ENCODE measurements at places on chromosomes 5 and 9.
A peak's percentile ranks its signal among the peaks of the same experiment; 100 is the strongest.

- no peak for DNase-seq
Observed at GRCh38 chr5:14394365-14394764, 187.2 kb upstream of the OTULINL start.

DNA sequence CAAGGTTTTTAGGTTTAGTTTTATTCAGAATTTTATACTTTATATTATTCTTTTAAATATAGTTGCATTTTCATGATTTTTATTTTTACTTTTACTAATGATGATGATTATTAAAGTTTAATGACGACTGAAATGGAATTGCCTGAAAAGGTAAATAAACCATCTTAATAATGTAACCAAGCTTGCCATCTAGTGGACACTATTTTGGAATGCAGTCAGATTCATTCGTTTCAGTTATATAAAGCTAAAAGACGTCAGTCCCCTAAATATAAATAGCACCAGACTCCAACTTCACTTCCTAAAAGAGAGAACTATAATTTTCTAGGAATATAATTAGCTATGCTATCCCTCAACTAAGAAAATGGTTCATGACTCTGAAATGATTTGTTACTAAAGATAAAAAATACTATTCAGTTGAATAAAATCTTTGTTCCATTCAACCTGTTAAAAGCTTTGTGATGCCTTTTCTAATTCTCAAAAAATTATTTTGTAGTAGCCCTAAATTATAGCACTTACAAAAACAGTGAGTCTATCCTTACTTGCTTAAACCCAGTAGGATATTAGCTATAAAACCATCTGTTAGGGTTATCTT is 19.9 kb downstream of the ABITRAM start:
- no peak for DNase-seq

- no peak for DNase-seq
Observed at GRCh38 chr5:31095796-31096195, 97.7 kb upstream of the CDH6 start.

DNA sequence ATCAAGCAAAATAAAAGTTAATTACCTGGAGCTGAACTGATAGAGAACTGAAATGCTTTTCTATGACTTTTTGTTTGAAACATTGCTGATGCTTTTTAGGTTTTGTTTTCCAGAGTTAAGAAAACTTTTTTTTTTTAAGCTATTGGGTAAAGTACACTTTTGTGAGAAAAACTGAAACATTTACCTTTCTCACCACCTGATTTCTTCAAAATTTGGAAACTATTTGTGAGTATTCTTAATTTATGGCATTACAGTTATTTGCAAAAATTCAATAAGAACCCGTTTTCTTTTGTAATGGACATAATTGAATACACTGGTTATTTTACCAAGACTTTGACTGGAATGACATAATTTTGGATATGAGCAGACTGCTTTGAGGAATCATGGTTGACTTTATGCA is 6.6 kb downstream of the C9orf153 start:
- DNase-seq = no peak

DNA sequence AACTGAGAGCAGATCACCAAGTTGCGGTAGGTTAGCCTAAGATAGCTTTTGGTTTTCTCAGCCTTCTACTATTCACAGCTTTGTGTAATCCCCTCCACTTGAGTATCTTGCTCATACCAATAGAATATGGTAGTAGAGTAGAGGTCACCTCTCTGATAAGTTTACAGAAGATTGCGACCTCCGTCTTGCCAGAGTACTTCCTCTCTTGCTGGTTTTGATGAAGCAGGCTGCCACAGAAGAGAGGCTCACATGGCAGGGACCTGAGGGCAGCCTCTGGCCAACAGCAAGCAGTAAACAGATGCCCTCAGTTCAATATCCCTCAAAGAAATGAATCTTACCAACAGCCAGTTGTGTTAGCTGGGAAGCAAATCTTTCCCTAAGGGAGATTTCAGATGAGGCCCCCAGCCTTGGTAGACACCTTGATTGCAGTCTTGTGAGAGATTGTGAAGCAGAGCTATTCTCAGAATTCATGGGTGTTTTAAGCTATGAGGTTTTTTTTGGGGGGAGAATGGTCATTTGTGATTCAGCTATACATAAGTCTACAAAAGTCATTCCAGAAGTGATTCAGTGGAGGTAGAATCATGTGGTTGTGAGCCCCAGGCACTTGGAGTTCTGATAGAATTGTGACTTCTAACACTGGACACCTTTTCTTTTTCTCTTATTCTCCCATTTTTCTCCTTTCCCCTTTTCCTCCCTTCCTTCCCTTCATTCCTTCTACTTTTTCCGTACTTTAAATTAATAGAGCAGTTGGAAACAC is 22.7 kb upstream of the CDKN2B start:
- DNase-seq = no peak

DNA sequence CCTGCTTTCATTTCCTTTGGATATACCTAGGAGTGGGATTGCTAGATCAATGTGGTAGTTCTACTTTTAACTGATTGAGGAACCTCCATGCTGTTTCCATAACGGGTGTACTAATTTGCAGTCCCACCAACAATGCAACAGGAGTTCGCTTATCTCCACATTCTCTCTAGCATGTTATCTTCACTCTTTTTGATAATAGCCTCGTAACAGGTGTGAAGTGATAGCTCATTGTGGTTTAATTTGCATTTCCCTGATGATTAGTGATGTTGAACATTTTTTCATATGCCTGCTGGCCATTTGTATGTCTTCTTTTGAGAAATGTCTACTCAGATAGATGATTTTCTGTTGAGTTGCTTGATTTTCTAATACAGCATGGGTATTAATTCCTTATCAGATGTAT is 142.2 kb downstream of the ZNF462 start:
- no peak for DNase-seq

DNA sequence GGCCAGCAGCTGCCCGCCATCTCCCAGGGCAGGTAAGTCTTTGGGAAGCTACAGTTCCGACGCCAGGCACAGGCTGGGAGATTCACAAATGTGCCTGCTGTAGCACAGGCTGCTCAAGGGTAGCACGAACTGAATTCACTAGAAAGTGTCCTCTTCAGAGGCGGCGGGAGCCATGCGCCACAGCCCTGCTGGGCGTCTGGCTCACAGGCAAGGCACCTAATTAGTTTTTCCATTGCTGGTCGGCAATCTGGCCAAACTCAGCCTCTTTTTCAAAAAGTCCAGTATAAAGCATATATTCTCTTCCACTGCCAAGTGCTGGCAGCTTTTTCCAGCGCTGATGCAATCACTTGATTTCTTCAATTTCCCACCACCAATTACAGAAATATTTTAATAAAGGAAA is 128.9 kb upstream of the RAPGEF1 start:
- DNase-seq = no peak

DNA sequence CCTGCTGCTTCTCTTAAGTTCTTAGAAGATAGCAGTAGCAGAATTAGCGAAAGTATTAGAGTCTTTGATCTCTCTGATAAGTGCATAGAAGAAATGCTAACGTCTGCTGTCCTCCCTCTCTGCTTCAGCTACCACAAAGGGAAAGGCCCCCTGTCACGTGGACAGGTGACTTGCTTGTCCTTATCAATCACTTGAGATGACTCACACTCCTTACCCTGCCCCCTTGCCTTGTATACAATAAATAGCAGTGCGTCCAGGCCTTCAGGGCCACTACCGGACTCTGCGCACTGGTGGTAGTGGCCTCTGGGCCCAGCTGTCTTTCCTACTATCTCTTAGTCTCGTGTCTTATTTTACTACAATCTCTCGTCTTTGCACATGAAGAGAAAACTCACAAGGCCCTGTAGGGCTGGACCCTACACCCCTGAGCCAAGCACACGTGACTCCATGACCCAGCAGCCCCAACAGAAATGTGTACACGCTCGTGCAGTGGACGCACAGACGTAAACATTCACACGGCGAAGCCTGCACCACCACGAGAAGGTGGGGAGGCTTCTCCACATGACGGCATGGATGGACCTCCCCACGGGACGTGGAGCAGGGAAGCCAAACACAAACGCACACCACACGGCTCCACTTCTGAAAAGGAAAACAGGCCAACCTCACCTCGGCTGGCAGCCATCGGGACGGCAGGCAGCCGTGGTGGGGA is 38.3 kb downstream of the PNPLA7 start:
- no peak for DNase-seq

- no peak for DNase-seq
Observed at GRCh38 chr5:41794471-41794870, 75.8 kb downstream of the OXCT1 start.

- DNase-seq = no peak
Observed at GRCh38 chr9:107894572-107895261, 405.1 kb upstream of the KLF4 start.

DNA sequence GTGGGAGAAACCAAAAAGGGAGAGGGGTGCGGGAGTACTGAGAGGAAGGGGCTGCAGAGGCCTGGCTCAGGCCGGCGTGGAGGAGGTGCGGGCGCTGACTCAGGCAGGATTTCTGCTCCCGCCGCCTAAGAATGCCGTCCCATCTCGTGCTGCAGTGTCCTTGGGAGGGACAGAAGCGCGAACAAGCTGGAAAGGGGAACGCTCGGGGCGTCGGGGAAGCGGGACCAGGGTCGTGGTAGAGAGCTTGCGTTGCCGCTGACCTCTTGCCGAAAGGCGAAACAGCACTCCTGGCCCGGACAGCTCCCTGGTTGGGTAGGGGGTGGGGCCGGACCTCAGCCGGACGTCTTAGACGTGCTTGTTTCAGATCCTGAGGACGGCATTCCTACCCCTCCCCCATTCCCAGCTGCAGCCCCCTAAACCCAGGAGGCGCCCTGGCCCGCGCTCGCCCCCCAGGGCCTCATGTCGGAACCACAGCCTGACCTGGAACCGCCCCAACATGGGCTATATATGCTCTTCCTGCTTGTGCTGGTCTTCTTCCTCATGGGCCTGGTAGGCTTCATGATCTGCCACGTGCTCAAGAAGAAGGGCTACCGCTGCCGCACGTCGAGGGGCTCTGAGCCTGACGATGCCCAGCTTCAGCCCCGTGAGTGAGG is 1.1 kb downstream of the RELL2 start:
- peak; percentile 35 for DNase-seq

GRCh38 chr9:26744191-26744965 is 148.2 kb downstream of the CAAP1 start:
- no peak for DNase-seq

DNA sequence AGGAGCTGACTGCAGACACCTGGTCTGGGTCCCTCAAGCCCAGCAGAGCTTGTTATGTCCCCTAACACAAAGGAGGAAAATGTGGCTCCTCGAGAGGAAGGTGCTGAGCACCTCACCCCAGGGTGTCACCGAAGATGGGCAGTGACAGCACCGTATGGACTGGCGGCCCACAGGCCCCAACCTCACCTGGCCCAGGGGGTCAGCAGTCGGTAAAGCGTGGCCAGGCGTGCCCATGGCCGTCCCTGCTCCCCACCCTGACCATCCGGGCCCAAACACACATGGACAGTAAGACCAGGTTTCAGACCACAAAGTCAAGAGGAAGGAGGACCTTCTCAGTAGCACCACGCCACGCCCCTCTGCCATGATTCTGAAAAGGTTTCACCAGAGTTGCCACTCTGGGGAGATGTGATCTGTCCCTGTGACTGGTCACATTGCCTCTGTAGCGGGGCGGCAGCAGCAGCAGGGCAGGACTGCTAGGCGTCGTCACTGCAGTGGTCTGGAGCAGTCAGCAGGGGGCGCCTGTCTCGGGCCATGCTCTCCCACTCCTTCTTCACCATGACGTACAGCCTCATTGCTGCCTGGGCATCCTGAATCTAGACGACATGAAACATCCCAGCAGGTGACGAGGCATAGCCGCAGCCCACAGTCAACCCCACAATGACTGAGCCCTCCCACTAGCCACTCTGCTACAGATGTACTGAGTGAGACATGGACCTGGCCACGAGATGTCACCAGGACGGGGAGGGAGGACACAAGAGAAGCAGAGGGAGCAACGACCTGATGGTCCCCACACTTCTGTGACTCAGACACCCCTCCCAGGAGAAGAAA is 11.1 kb downstream of the REXO4 start:
- peak; percentile 71 for DNase-seq

GRCh38 chr9:108057421-108058134 is 568.0 kb upstream of the KLF4 start:
- DNase-seq = no peak

GRCh38 chr9:101792475-101792874 is 54.0 kb upstream of the GRIN3A start:
- no peak for DNase-seq

GRCh38 chr5:98631311-98632054 is 142.0 kb upstream of the RGMB start:
- DNase-seq = no peak

GRCh38 chr5:6343951-6344592 is 34.3 kb downstream of the MED10 start:
- no peak for DNase-seq

- no peak for DNase-seq
Observed at GRCh38 chr9:9874270-9874669, 738.5 kb downstream of the PTPRD start.

GRCh38 chr5:2894736-2895135 is 143.3 kb upstream of the IRX2 start:
- DNase-seq = no peak

- no peak for DNase-seq
Observed at GRCh38 chr5:41883243-41883642, 13.0 kb upstream of the OXCT1 start.

GRCh38 chr5:3317051-3317795 is 278.4 kb upstream of the IRX1 start:
- DNase-seq = no peak

DNA sequence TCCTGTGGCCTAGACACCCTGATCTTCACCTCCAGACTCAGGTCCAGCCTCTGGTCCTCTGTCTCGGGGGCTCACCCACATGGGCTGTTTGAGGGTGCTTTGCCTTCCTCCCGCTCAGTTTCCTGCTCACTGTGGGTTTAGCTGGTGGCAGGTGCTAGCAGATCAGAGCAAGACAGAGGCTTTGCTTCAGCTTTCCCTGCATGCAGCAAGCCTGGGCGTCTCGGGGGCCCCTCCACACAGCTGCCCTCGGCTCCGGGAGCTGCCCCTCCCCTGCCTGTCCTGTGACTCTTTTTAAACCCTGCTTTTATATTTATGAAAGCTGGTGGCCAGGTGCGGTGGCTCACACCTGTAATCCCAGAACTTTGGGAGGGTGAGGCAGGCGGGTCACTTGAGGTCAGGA is 14.6 kb downstream of the MRPL36 start:
- DNase-seq = no peak

- DNase-seq = peak; percentile 9
Observed at GRCh38 chr9:83583151-83584014, 39.6 kb upstream of the IDNK start.

GRCh38 chr5:55601204-55601618 is 66.4 kb upstream of the PLPP1 start:
- DNase-seq = no peak

DNA sequence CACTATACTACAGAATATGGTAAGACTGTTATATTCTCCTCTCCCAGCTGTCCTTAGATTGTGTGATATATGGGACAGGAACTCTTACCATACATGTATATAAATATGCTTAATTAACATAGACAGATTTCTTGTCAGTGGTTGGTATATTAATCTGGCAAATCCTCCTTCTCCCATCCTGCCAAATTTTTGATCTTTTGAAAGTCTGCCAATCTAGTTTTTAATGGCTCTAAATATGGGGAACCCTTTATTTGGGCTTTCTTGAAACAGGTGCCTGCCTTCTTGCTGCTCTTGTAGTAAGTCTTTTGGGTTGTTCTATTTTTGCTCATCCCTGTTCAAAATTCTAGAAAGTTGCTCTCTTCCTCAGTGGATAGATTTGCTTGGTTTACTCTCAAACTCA is 63.5 kb downstream of the SPATA31D1 start:
- no peak for DNase-seq

- no peak for DNase-seq
Observed at GRCh38 chr9:9790216-9790872, 822.5 kb downstream of the PTPRD start.

Data from T follicular helper cell (primary cell).